ENCODE measurements at places on chromosomes 4 and X.
A peak's percentile ranks its signal among the peaks of the same experiment; 100 is the strongest.

- DNase-seq = no peak
Measured at GRCh38 chr4:95255396-95256107, 293.2 kb downstream of the UNC5C start.

GRCh38 chr4:108035691-108036090, 46.0 kb downstream of the HADH start:
- DNase-seq = no peak

GRCh38 chrX:143306991-143307937, 210.0 kb downstream of the SPANXN3 start:
- no peak for DNase-seq

DNA sequence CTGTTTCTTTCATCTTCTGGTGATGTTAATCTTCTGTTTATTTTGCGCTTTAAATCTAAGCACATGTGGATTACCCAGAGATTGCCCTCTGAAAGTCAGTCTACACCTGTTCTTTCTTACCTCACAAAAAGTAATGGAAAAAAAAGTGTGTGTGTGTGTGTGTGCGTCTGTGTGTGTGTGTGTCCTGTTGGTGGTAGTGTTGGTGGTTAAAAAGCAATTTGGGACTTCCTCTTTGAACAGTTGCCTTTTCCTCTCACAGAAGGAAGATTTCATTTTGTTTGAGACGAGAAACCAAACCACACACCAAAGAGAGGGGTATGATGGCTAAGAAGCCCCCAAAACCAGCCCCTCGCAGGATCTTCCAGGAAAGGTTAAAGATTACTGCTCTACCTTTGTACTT, at the start of gene STAP1:
TSS of gene STAP1 (plus strand) at position 235 of the 400 bp plus-strand sequence. CDS start at position 318, 83 bp downstream.
- no peak for DNase-seq

DNA sequence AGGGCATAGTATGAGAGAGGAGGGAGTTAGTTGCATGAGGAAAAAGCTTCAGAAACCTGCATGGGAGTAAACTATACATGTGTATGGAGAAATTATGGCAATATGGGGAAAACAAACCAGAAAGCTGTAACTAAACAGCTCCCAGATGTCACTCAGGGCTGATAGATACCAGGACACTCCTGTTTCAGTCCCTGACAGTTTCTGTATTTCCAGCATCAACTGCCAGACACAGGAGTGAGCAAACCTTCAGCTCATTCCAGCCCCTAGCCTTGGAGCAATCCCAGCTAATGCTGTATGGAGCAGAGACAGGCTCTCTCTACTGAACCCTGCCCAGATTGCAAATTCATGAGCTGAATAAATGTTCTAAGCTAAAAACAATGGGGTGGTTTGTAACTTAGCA, 382.9 kb upstream of the MAGEB18 start:
- no peak for DNase-seq

- no peak for DNase-seq
Measured at GRCh38 chr4:99724067-99724466, 66.4 kb upstream of the C4orf54 start.

DNA sequence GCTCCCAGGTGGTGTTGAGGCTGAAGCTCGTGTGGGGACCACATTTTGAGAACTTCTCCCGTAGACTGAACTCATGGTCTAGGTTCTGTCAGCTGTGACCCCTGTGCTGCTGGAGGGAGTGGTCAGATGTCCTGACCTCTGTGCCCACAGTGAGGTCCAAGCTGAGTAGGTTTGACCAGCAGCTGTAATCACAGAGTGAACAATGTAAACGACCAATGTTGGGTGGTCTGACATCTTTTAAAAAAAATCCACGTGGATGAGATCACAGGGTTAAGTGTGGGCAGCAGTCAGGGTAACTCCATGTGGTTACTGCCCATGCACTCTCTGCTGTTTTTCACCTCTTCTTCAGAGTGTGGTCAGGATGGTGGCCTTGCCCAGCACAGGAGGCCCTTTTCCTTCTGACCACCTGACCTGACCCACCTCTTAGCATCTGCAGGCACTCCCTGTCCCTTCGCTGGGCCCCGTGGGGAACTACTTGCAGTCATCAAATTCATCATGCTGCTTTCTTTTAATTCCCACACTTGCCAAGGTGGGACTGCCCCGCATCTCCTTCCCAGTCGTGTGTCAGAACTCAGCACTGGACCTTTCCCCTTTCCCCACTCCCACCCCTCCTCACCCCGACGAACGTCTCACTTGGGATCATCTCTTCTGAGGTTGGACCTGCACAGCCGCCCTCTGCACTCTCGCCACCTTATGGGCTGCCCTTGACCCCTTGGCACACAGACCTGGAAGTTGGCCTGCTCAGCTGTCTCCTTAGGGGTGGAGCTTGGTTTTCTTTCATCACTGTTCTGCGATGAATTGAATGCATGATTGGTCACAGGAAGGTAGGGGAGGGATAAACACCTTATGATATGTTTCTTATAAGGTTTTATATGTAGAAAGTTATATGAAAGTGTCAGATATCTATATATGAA, 120.1 kb downstream of the PTTG2 start:
- DNase-seq = no peak

DNA sequence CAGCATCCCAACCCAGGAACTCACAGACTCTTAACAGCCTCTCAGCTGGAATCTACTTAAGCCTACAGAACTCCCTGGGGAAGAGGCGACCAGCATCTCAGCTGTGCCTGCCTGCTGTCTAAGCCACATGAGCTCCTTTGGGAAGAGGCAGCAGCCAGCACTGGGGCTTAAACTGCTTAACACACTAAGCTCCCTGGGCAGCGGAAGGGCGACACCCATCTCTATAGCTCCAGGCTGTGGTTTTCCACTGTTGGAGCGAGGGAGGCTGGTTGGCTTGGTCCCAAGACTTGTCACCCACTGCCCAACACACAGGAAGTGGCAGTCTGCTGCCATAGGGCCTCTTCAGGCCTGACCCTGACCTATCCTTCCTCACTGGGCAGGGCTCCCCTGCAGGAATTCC, 1544.1 kb upstream of the ADGRL3 start:
- DNase-seq = no peak

GRCh38 chr4:123624959-123625358, 228.4 kb downstream of the SPRY1 start:
- no peak for DNase-seq

GRCh38 chr4:57182132-57182874, 72.1 kb upstream of the IGFBP7 start:
- no peak for DNase-seq

DNA sequence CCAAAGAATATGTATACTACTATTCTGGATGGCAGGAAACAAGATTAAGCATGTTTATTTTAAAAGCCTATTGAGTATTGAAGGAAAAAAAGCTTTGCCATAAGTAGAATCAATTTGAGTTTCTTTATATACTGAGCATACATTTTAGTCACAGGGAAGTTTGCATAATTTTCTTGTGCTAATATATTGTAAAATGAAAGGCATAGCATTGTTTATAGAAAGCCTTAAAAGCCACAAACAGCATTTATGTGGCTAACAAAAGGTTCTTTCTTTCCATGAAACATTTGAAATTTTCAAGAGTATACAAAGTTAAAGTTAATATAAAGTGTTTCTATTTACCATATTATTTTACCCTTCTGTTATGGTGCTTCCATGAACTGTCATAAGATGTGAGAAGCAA, 1133.8 kb upstream of the PCDH10 start:
- no peak for DNase-seq

- DNase-seq = no peak
Measured at GRCh38 chrX:132501606-132502005, 12.8 kb upstream of the MBNL3 start.

DNA sequence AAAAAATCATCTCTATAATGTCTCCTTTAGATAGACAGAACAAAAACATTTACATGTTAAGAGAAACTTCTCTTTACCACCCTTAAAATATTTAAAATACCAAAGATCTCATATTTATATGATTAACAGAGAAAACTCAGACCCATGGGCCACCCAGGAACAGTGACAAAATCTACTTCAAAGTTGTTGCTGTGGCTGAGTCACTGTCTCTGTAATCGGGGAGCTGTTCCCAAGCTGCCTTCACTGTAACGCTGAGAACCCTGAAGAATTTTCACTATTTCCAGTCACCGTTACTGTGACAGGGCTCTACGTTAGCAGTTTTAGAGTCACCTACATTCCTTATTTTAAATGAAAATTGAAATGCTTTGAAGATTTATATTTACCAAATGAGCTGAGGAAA, 9.0 kb upstream of the DAPP1 start:
- no peak for DNase-seq

DNA sequence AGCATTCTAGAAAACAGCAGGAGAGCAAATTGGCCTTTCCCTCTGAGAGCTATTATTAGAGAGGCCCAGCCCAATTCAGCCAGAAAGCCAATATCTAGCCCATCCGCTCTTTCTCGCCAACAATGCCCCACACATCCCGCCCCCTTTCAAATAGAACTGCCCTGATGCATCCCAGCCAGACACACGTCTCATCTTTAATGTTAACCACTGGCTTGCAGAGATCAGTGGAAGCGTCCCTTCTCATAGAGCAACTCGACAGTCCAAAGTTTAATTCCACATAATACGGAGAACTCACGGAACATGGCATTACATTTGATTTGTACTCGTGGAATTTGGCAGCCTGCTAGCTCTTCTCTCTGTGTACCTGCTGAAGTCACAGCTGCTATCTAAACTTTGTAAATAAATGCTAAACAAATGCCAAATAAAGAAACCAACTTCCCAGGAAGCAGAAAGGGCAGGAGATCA, 304.4 kb downstream of the DHX15 start:
- no peak for DNase-seq

- no peak for DNase-seq
Measured at GRCh38 chr4:147428583-147428982, 52.3 kb upstream of the EDNRA start.

DNA sequence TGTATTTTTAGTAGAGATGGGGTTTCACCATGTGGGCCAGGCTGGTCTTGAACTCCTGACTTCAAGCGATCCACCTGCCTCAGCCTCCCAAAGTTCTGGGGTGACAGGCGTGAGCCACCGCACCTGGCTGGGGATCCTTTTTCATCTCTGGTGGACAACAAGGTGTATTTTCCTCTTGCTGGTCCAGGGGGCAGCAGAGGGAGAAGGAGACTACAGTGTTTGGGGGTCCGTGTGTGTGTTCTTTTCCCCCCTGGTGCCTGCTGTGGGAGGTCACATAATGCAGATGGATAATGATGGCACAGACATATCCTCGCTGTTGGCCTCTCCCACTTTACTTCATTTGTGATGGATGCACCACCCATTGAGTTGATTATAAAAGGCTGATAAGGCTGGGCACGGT, 39.0 kb upstream of the CD99 start:
- no peak for DNase-seq

DNA sequence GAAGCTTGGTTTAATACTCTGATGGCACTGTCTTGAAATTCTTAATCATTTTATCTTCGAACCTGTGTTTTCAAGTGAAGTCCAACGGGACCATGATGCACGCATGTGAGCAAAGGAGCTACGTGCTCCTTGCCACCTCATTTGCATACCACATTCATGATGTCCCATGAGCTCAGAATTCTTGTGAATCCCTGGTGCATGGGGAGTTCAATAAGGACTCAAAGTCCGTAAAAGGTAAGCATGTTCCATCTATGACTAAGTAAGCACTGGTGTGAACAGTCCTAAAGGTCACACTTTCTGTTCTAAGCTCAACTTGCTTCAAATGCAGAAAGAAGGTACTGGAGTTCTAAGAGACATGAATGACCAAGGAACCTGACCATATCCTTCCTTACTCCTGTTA, 13.1 kb upstream of the GPM6B start:
- no peak for DNase-seq

GRCh38 chrX:65017451-65017850, 41.2 kb upstream of the ZC4H2 start:
- no peak for DNase-seq

- DNase-seq = no peak
Measured at GRCh38 chrX:106670631-106671030, 55.9 kb upstream of the RNF128 start.

DNA sequence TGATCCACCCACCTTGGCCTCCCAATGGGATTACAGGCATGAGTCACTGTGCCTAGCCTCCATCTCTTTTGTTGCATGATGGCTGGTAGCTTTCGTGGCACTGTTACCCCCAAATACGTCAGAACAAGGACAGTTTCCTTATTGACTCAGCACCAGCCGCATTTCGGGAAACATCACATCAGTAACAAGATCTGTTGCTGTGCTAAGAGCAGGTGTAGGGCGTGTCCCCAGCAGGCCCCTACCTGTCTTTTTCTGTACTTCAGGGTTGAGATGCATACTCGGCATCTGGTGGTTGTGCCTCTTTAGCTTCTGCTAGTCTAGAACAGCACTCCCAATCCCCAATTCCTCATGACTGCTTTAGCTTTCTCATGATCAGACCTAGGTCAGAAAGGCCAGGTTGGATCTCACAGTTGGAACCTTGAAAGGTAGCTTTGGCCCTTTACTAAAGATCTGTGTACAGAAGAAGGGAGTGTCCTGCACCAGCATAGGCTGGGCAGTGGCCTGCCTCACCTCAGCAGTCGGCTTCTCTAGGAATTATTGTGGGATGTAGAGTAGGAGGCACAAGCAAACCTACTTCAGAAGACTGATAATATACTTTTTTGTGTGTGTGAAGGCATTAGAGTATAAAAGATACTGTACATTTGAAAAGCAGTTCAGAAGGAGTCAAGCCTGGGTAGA, 36.8 kb downstream of the NSD2 start:
- DNase-seq = no peak

GRCh38 chr4:127410644-127411043, 222.1 kb upstream of the INTU start:
- DNase-seq = no peak

DNA sequence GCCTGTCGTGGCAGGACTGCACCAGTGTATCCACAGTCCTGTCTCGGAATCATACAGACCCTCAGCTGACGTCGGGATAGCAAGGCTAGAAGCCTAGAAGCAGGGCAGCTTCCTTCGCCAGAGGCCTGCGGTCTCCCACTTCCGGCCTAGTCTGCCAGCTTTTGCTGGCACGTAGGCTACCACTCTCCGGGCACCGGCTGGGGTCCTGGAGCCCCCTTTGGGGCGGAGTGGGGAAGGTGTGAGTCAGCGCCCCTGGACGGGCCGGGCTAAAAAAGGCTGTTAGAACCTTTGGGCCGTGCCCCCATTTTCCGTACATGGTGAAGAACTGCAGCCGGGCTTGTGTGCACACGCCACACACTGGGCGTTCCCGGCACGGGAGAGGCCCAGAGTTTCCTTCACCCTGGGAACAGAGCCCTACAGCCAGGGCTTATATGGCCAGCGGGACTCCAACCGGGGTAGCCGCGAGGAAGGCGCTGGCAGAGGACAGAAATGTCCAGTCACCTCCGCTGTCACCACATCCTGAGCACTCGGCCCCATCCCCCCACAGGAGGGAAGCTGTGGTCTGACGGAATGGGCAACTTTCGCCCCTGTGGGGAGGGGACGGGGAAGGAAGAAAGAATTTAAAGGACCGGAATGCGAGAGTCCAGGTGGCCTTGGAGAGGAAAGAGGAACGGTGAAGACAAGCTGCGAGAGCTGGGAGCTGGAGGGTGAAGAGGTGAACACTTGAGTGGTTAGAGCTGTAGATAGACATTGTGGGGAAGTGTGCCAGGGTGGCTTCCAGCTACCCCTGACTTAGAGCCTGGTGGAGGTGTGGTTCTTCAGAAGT, 4.6 kb downstream of the MAGIX start:
- peak; percentile 65 for DNase-seq

DNA sequence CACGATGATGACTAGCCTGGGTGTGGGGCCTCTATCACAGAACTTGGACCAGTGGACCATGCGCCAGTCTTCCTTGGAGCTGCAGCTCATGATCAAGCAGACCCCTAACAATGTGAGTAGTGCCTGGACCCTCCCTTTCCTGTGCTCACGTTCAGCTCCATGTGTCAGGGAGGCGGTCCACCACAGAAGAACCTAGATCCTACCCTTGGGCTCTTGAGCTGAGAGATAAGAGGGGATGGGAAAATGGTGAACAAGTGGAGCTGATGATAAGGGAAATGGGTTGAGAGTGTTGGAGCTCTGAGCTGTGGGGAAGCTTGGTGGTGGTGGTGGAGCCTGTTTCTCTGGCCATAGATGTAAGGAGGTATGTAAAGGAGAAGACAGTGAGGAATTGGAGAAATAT, 13.1 kb downstream of the MED12 start:
- no peak for DNase-seq
